ENCODE measurements at places on chromosomes 3 and 15.
A peak's percentile ranks its signal among the peaks of the same experiment; 100 is the strongest.

GRCh38 chr3:10848261-10848660 lies 32.2 kb downstream of the SLC6A11 start:
- DNase-seq, result no peak

GRCh38 chr3:4850211-4850927 lies 128.9 kb upstream of the BHLHE40 start:
- DNase-seq, result no peak

GRCh38 chr3:177787279-177788041 lies 590.2 kb upstream of the TBL1XR1 start:
- no peak for DNase-seq

GRCh38 chr3:148203297-148204010 lies 494.2 kb upstream of the AGTR1 start:
- no peak for DNase-seq

DNA sequence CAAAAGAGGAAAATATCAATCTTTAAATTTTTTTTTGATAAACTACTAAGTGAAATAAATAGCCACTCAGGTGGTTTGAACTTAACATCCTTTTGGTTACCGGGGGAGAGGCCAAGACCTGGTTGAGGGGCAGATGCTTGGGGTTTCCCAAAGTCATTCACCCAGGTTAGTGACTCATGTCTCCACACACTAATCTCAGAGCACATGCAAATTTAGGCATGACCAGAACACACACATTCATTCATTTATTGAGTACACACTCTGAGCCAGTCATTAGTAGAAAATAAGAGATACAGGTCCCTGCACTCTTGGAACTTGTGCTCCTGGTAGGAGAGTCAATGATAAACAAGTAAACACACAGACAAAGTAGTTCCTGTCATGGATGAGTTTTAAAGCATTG lies 7.3 kb downstream of the ILDR1 start:
- no peak for DNase-seq

GRCh38 chr15:81504170-81504905 lies 130.3 kb upstream of the TMC3 start:
- DNase-seq, result no peak

- no peak for DNase-seq
These were observed 306.4 kb downstream of the MAGI1 start for GRCh38 chr3:65732051-65732935.

DNA sequence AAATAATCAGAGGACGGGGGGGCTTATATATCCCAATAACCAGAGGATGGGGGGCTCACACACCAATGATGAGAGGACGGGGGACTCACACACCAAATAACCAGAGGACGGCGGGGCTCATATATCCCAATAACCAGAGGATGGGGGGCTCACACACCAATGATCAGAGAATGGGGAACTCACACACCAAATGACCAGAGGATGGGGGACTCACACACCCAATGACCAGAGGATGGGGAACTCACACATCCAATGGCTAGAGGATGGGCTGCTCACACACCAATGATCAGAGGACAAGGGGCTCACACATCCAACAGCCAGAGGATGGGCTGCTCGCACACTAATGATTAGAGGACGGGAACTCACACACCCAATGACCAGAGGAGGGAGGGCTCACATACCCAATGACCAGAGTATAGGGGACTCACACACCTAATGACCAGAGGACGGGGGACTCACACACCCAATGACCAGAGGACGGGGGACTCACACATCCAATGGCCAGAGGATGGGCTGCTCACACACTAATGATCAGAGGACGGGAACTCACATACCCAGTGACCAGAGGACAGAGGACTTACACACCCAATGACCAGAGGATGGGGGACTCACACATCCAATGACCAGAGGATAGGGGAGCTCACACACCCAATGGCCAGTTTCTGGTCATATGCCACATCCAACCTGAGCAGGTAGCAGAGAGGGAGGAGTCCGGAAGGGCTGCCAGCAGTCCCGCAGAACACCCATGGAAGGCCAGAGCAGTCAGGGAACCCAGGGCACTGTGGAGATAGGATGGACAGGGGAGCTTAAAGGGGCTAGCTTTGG lies 10.6 kb downstream of the RAB6B start:
- no peak for DNase-seq

DNA sequence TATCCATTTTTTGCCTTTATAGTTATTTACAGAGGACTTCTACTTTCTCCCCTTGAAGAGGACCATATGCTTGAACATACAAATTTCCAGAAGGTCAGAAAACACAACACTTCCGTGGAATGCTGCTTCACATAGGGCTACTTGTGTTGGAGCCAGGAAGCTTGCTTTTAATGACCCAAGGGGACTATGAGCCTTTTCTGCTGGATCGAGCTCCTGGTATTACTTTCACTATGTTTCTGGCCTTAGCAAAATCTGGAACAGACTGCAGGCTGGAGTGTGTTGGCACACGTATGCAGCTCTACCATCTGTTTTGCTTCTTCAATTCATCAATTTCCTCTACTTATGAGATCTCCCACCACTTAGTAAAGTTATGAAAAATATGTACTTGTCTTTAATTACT lies 69.3 kb upstream of the CBLB start:
- DNase-seq, result no peak

GRCh38 chr15:45653702-45654424 lies 19.0 kb downstream of the SQOR start:
- DNase-seq, result no peak

- DNase-seq, result peak; percentile 51
These were observed 649 bp downstream of the C15orf40 start for GRCh38 chr15:83010709-83011270.

GRCh38 chr3:160601288-160601687 lies 35.9 kb upstream of the KPNA4 start:
- DNase-seq, result no peak

GRCh38 chr15:65286069-65286703 lies 497 bp downstream of the PARP16 start:
- no peak for DNase-seq

DNA sequence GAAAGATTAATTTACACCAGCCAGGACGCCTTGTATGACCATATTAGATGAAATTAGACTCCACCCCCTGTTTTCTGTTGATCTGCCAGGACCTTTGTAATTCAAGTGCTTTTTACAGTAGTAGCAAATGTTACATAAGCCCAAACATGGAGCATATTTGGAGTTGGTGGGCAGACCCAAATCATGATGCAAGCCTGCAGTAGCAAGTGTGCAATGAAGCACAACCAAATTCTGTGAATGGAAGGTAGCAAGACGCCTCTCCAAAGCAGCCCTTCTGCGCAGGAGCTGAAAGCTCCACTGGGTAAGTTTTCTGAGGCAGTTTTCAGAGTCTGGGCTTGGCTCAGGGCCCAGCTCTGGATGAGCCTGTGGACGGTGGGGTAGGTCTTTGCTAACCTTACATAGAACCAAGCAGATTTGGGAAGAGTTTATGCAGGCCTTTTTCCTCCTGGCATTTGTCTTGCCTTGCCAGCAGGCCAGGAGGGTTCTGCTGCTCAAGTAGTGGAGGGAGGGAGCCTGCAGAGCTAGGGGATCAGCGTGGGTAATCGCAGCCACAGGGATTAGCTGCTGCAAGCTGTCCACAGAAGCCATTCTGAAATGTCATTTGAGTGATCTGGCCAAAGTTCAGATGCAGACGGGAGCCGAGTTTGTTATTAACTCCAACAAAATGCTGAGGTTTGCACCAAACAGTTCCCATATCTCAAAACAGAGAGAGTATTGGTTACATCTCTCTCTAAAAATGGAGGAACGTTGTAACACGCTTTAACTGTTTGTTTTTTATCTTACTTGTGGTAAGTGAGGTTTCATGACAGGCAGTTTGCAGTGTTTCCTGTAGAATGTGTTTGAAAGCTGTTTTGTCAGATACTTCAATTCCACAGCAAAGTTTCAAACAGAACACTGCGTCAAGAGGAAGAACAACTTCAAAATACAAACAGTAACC lies 55.4 kb downstream of the PSMD6 start:
- DNase-seq, result no peak

DNA sequence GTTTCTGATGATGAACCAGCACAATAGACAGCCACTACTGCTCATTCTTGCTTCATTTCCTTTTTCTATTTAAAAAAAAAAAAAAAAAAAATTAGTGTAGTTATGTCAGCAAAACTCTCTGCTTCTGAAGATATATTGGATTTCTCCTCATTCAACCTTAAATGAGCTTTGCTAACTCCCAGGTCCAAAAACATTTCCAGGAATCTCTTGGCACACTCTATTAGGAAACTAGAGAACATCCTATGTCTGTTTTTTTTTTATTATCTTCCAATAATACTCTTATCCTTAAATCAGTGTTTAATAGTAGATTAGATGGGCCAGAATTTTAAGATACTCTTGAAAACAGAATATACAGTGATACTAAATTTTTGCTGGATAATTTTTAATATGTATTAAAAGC lies 398.0 kb downstream of the NAALADL2 start:
- DNase-seq, result no peak

All from activated gamma-delta T cell treated with anti-CD3 and anti-CD28 coated beads, Interleukin-2, amount 50 U/mL, for 16 hours (primary cell).